ENCODE measurements at places on chromosomes 4 and X. TPM values are rescaled to one million over a fixed set of nuclear protein-coding genes. Genes with fewer than 3 reads are reported as not detected.

The SPOCK3 gene
- 0.81 TPM for total RNA-seq

The PLXNB3 gene
- 1.2 TPM for total RNA-seq

- DNase-seq = no peak
Observed at GRCh38 chrX:70252491-70252890, 7.5 kb downstream of the P2RY4 start.

The TMPRSS11D gene
- not detected for total RNA-seq

DNA sequence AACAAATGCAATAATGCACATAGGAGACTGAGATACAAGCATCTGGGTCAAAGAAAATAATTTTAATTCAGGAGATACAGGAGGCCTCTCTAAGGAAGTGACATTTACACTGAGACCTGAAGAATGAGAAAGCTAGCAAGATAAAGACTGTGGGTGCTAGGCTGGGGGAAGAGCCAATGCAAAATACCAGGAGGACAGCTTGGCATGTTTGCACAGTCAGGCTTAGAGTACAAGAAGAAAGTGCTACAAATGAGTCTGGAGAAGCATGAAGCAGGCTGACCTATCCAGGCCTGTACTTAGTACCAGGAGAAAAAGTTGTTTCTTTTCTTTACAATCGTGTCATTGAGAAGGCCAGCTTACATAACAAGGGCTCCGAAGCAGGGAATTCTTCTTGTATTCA is 56.9 kb downstream of the GABRB1 start:
- no peak for DNase-seq

DNA sequence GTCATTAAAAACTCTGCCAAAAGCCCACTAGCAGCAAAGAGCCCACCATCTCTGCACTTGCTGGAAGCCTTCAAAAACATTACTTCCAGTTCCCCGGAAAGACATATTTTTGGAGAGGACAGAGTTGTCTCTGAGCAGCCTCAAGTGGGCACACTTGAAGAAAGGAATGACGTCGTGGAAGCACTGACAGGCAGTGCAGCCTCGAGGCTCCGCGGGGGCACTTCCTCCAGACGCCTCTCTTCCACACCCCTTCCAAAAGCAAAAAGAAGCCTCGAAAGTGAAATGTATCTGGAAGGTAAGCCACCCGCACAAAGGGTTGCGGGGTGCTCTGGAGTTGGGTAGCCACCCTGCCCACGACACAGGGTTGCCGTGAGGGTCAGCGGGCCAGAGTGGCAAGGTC is 25.9 kb downstream of the OFD1 start:
- DNase-seq = no peak

The ANXA10 gene
- 0.17 TPM for total RNA-seq

The BMP3 gene
- total RNA-seq = not detected

DNA sequence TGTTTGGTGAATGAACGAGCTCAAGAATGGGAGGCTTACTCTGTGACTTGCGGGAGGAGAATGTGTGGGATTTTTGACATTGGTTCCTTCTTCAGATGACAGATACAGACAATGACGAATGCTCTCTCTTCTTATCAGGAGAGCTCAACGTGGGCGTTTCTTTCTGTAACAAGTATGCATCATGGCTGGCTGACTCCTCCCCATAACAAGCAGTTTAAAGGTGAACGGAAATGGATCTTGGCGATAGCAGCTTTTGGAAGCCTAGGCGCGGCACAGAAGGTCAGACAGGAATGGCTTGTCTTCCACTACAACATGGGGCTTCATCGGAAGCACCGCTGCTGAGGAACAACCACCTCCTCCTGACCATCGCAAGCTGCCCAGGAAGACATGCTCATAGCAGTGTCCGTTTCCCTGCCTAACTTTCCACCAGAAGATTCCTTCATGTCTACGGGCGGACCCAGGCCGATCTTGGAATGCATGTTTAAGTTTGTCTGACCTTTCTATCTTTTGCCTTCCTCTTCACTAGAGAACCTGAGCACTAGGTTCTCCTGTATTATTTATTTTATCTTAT is 18.3 kb upstream of the ACSL1 start:
- DNase-seq = no peak

DNA sequence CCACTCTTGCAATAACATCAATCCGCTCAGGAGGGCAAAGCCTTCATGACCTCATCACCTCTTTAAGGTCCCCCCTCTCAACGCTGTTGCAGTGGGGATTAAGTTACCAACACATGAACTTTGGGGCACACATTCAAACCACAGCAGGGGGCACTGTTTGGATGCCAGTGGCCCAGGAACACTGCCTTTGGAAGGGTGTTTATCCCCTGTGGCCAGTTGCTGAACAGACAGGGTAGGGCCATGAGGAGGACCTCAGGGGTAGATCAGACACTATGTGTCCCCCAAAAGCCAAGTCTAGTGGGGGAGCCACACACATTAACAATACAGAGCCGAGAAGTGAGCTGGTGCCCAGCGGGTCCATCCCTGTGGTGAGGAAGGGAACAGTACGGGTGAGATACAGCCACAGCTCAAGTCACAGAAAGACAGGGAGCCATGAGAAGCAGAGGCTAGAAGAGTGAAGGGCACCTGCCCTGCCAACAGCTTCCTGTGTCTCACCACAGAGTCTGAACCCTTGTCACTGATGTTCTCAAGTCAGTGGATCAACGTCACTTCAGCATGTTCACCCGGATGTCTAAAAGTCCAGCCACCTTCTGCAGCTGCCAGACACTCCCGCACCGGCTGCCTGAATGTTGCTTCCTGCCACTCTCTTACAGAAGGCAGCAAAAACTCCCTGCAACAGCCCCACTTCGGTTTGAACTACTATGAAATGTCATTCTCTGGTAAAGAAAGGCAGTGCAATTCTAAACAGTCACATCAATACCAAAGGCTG is 19.9 kb upstream of the MXD4 start:
- peak; percentile 10 for DNase-seq

DNA sequence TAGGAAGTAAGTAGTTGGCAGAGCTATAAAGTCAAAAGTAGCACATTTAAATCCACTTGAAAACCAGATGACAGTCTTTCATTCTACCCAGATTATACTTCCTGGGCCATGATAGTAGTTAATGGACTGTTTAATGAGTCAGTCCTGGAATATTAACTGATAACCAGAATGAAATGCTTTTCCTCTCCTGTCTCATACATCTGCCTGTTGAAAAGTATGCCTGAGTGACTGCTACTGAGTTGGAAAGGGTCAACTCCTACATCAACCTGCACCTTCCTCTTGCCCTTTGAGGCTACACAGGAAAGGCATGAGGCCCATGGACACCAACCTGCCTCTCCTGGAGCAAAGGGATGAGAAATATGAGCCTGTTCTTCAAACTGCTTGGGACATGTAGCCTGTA is 36.0 kb upstream of the COX7B2 start:
- no peak for DNase-seq

The DMRTC1B gene
- total RNA-seq = not detected

DNA sequence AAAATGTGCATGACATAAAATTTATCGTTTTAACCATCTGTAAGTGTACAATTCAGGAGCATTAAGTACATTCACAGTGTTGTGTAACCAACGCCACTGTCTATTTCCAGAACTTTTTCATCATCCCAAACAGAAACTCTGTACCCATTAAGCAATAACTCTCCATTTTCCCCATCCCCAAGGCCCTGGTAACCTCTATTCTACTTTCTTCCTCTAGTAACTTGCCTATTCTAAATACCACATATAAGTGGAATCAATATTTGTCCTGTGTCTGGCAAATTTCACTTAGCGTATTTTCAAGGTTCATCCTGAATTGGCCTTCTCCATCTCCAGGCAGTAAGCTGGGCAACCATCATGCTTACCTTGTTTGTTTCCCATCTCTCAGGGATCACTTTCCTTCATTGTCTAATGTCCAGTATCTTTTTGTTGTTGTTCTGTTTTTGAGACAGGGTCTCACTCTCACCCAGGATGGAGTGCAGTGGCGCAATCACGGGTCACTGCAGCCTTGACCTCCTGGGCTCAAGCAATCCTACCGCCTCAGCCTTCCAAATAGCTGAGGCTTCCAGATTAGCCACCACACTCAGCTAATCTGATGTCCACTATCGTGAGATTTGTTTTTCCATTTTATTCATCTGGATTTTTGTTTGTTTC is 17.7 kb upstream of the GRIPAP1 start:
- DNase-seq = no peak

- DNase-seq = no peak
Observed at GRCh38 chr4:112894480-112894879, 155.0 kb upstream of the ANK2 start.

GRCh38 chr4:38310446-38311043 is 350.3 kb downstream of the PTTG2 start:
- peak; percentile 86 for DNase-seq

DNA sequence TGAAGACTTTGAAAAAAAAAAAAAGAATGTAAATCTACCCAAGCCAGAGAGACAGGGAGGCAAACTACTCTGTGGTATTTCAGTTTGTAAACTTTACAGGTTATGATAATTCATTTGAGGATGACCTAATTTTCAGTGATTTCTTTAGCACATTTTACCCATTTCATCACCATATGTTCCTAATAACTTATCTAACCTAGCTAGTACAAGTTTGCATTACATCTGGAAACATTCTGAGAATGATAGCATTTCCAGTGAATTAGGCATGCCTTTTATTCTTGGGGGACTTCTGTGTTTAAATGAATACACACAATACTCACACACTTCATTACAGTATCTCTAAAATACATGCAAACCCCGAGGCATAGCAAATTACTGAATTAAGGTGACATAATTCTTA is 1055.5 kb downstream of the PCDH18 start:
- no peak for DNase-seq

GRCh38 chr4:110628663-110629213 is 5.9 kb upstream of the PITX2 start:
- DNase-seq = peak; percentile 34

GRCh38 chr4:52852041-52852440 is 10.1 kb upstream of the RASL11B start:
- DNase-seq = no peak

- DNase-seq = no peak
Observed at GRCh38 chrX:16958356-16958755, 11.9 kb downstream of the REPS2 start.

Data from M059J (cell line).